Fibroblast of skin of back (primary cell): ENCODE measurements at places on chromosomes 13 and 19.

GRCh38 chr19:44712864-44713515, 14.0 kb downstream of the CEACAM16 start:
- DNase-seq = no peak

GRCh38 chr13:33017323-33017929, 1.2 kb downstream of the KL start:
- peak; percentile 13 for DNase-seq

GRCh38 chr19:19342086-19343015, 21.7 kb downstream of the MAU2 start:
- DNase-seq = peak; percentile 39

DNA sequence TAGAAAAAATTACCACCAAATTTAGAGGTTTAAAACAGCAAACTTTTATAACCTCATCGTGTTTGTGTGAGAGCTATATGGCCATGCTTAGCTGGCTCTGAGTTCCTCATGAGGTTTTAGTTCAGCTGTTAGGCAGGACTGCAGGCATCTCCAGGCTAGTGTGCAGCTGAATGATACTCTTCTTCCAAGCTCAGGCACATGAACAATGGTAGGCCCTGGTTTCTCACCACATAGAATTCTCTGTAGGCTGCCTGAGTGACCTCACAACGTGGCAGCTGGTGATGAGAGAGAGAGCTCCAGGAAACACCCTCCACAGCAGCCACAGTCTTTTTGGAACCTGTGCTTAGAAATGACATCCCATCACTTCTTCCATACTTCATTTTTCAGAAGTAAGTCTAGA, 540.6 kb upstream of the MIR17HG start:
- no peak for DNase-seq

DNA sequence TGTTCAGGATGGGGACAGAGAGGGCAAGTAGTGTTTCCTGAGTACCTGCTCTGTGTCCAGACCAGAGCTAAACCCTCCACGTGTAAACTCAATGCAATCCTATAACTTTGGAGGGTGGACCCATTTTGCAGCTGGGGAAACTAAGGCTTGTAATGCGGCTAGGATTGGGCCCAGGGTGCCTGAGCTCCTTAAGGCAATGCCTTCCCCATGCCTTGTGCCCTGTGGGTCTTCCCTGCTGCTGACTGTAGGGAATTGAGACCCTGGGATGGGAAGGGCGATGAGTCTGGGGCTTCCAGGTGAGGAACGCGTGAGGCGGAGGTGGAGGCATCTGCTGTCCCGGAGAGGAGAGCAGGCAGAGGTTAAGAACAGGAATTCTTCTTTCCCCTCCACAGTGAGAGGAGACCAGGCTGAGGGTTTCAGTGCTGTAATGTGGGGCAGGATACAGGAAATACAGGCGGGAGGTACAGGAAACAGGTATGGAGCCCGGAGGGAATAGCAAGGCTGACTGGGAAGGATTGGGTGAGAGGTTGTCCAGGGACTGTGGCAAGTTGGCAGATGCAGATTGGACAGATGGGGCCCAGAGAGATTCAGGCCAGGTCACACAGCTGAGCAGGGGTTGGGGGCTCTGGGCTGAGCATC, 19.2 kb downstream of the SLC27A1 start:
- DNase-seq = no peak

GRCh38 chr13:30440910-30441703, 18.8 kb downstream of the UBE2L5 start:
- DNase-seq = no peak

- DNase-seq = no peak
Observed at GRCh38 chr13:51603716-51604115, 19.5 kb downstream of the WDFY2 start.

DNA sequence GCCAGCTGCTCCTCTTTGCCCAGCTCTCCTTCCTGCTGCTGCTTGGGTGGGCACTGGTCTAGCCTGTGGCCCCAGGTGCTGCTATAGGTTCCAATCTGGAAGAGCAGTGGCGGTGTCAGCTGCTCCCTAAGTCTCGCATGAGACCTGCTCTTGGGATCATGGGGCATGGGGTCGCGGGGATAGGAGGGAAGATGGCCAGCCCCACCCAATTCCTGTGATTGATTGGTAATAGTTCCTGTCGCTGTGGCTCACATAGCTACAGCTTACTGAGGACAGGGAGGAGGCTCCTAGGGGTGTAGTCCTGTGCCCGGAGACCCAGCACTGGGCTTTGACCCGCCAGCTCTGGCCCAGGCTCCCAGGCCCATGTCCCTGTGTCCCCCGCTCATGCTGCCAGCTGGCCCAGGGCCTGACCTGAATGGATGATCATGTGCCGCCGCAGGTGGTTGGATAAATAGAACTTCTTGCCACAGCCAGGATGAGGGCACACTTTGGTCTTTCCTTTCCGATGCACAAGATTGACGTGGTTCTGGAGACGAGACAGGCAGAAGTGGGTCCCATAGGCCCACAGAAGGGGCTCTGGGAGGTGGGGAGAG, 4.5 kb upstream of the ELAVL3 start:
- no peak for DNase-seq

GRCh38 chr13:113577881-113578435, 6.6 kb upstream of the TFDP1 start:
- DNase-seq = no peak

GRCh38 chr13:74202129-74202813, 68.1 kb upstream of the KLF12 start:
- no peak for DNase-seq

GRCh38 chr13:78183732-78184131, 265.1 kb upstream of the EDNRB start:
- no peak for DNase-seq

DNA sequence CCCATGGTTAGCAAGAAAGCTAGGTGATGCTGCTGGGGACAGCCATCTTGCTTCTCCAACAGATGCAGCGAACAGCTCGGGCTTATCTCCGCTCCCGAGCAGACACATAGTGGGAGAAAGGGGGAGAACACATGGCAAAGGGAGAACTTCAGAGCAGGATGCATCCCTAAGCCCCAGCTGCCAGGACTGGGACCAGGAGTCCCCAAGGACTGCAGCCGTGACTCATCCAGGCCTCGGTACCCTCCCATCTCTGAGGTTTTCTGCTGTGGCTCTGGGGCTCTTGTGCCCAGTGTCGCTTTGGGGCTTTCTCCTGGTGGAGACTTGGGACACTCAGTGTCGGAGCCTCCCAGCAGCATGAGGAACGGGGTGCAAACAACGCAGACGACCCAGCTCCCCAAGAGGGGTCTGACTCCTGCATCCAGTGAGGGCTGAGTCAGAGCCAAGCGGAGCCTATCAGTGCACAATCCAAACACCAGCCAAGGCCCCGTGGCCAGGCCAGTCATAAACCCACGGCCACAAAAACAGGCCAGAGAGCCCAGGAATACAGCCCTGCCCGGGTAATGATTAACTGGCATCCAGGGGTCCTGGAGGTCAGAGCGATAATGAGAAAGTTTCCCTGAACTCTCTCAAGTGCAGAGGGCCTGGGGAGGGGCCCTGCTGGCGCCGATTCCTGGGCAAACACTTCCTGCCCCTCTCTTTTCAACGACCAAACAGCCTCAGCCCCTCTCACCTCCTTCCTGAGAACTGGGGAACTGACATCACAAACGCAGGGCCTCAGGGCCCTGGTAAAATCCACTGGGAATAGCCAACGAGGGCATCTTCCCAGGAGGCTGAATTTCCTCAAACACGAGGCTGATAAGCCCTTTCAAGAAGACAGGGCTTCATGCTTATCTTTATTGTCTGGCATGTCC, 202.9 kb downstream of the USP12 start:
- peak; percentile 24 for DNase-seq

DNA sequence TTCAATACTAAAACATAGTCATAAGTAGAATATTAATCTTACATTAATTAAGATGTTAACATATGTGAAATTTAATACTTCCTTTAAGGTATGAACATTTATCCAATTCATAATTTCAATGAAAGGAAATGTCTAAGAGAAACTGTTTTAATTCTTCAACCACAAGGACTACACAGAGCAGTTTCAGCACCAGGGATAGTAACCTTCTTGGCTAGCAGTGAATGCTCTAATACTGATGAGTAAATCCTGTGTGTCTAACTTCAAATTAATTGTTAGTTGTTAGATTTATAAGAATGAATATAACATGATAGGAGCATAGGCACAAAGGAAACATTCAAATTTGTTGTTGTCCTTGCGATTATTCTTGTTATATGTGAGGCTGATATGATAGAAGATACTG, 15.6 kb upstream of the NBEA start:
- peak; percentile 57 for DNase-seq

GRCh38 chr13:110774490-110774889, 61.0 kb downstream of the ING1 start:
- DNase-seq = no peak

DNA sequence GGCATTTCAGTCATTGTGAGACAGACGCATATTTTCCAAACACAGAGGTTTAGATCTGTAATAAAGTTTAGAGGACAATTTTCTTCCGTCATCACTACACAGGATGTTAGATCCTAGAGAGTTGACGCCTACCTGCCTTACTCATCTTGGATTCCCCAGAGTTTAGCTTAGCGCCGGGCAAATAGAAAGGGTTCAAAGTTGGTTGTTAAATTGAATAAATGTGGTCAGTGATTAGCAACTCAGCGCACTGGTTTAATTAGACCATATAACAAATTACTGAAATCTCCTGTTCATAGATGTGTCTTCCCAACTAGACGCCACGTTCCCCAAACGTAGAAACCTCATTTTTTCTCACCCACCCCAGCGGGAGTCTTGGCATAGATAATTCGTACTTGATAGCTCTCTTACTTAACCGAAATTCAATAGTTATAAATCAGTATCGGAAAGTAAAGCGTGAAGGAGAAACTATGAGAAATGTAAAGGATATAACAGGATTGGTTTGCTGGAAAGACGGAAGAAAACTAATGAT, 726 bp upstream of the UFM1 start:
- DNase-seq = peak; percentile 28

GRCh38 chr19:49114630-49115363, 627 bp downstream of the LIN7B start:
- peak; percentile 62 for DNase-seq

DNA sequence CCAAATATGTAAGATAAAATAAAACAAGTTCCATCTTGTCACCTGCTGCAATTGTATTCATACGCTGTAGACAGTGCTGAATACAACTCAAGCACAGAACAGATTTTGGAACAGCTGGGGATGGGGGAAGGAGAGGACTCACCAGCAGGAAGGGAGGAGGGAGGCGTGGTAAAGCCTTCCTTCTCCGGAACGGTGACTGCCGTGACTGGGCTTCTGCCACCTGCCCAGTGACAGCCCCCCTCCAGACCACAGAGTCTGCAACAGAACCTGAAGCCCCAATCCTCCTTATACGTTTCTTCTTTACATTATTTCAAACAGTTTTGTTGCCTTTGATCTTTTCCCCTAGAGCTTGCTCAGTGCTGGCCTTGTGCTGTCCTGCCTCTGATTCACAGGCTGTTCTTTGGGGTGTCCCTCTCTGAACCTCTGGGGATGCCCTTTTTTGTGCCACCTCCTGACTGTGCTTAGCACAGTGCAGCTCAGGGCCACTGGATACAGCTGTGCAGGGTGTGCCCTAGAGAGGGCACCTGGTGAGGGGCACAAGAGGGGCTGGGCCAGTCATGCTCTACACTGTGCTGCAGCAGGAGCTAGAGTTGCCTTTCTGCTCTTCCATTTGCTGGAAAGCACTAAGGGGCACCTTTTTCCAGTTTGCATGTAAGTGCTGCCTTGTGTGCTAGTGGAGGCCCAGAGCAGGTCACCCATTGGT, 213.0 kb downstream of the ZIC5 start:
- DNase-seq = no peak
